HCT116 (cell line): ENCODE measurements at places on chromosomes 16 and 17. TPM values are rescaled to one million over a fixed set of nuclear protein-coding genes. Genes with fewer than 3 reads are reported as not detected.
A peak's percentile ranks its signal among the peaks of the same experiment; 100 is the strongest.

RAD51D gene
- 12.9 TPM for total RNA-seq

HOXB4 gene
- 11.3 TPM for total RNA-seq

ZG16 gene
- 0.07 TPM for total RNA-seq

P2RX5 gene
- 9.0 TPM for total RNA-seq

AHSP gene
- not detected for total RNA-seq

DNA sequence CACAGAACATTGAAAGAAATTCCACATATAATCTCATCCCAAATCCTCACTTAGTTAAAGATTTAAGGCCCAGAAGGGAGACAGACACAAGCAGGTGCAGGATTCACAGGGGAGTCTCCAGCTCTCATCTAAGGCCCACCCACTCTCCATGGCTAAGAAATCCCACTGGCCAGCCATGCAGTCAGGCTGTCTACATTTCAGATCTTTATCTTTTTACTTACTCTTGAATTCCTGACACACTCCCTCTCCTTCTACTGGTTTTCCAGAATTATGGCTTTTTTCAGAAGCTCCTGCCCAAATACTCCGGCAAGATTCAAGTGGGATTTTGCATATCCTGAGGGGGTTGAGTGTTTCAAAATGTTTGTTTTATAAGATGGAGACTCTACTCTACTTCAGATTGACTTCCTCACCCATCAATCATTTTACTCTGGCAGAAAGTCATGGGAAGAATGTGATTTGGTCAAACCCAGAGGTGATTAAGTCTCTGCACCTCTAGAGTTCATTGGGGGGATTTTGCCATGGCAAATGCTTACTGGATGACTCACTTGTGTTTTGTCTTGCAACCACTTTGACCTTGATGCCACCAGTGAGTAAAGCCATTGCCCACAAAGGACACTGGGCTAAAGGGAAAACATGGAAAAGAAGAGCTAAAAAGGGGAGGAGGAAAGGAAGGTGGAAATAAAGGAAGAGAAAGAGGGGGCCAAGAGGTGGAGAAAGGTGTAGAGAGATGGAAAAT is 688.8 kb upstream of the SALL1 start:
- no peak for DNase-seq

DNA sequence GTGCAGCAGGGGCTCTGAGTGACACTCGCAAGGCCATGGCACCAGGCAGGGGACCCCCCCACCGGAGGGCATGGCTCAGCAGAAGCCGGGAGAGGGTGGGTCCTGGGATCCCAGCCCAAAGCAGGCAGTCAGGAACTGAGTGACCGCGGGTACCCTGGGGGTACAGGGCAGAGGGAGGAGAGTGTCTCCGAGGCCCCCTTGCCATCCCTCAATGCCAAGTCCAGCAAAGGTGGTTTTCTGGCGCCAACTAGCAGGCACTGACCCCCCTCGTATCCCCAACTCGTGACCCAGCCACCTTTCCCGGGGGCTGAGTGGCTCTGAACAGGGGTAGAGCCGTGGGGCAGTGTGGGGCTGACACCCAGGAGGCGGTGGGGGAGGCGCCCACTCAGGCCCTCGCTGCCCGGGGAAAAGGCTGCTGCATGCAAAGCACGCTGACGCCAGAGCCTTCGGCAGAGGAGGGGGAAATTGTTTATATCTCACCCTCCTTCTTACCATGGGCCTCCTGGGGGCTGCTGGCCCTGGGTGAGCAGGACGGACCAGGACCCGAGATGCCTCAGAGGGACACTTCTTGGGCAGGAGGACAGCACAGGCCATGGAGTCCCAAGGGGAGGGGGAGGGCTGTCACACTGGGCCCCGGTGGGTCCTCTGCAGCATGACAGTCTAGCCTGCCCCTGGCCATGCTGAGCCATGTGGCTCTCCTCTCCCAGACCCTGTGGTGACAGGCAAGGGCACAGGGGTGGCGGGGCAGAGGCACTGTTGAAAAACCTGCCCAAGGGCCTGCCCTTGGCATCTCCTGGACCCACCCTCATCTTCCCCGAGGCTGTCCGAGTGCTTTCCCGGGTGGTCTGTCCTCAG is 14.6 kb upstream of the ENPP7 start:
- DNase-seq, result no peak

DNA sequence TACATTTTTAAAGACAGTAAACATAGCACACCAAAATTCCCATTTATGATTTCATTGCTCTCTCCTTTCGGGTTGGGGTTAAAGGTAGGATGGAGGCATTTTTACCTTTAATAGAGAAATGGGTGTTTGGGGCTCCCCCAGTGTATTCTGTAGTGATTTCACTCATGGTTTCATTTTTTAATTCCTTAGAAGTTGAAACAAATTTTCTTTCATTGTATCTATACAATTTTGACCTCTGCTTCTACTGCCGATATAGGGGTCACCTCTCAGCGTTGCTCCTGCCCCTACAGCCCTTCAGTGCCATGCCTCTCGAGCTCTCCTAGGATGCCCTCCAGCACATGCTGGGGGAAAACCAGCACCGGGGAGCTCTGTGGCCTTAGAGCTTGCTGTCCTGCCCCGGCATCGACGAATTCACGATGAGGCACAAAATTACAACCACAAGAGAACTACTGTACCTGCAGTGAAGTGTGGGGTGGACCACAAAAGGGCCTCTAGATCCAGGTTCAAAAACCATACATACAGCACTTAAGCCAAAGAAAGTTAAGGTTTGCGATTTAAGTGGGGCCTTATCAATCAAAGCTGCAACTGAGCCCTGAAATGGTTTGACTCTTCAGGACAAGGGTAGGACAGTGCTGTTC is 39.3 kb downstream of the LITAFD start:
- no peak for DNase-seq

GRCh38 chr17:35715416-35715815 is 16.0 kb upstream of the RASL10B start:
- no peak for DNase-seq

DNA sequence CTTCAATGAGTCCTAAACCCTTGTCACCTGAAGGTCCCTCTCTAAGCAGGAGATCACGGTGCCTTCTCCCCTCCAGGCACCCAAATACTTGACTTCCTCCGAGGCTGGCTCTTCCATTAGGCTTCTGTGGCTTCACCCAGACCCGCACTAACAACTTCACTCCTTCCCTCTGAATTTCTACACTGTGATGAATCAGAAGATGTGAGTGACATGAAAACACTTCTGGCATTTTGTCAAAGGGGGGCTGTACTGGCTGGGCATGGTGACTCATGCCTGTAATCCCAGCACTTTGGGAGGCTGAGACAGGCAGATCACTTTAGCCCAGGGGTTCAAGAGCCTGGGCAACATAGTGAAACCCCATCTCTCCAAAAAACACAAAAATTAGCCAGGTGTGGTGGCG is 72.6 kb upstream of the CNEP1R1 start:
- DNase-seq, result peak; percentile 4

DNA sequence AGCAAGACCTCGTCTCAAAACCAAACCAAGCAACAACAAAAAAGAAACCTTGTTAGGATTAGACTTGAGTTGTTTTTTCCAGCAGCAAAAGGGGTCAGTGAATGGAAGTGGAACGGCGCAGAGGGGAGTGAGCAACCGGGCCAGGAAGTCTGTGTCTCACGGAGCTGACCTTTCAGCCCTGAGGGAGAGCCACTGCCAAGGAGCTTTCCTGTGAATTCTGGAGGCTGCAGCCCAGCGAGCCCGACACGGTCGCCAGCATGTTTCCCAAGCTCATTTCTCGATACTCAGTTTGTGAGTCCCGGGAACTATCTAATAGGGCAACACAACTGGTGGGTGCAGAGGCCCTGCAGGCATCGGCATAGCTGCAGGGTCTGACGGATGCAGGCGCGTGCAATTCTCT is 19.6 kb downstream of the TELO2 start:
- no peak for DNase-seq

DNA sequence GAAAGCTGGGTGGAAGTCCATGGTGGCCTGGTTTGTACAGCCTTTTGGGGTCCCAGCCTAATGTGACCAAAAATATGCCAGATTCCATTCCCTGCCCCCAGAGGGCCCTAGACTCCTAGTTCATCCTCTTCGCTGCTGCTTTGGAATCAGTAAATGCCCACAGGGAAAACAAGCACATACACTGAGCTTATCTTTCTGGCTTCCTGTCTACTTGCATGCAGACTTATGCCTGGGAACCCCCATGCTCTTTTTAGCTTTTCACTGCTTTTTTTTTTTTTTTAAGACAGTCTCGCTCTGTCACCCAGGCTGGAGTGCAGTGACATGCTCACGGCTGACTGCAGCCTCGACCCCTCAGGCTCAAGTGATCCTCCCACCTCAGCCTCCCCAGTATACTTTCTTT is 6.2 kb upstream of the CD300LG start:
- no peak for DNase-seq

DNA sequence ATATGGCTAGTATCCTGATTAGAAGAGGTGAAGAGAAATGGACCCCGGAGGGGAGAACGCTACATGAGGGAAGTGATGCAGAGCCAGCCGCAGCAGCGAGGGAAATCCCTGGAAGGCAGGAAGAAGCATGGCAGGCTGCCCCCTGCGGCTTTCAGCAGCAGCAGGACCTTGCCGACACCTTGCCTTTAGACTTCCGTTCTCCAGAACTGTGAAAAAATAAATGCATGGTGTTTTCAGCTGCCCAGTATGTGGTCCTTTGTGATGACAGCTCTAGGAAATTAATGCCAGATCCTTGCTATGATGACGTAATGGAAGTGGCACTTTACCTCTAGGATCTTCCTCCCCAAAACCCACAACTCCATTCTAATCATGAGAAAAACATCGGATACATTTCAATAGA is 9.7 kb upstream of the ZFP1 start:
- DNase-seq, result no peak

DNA sequence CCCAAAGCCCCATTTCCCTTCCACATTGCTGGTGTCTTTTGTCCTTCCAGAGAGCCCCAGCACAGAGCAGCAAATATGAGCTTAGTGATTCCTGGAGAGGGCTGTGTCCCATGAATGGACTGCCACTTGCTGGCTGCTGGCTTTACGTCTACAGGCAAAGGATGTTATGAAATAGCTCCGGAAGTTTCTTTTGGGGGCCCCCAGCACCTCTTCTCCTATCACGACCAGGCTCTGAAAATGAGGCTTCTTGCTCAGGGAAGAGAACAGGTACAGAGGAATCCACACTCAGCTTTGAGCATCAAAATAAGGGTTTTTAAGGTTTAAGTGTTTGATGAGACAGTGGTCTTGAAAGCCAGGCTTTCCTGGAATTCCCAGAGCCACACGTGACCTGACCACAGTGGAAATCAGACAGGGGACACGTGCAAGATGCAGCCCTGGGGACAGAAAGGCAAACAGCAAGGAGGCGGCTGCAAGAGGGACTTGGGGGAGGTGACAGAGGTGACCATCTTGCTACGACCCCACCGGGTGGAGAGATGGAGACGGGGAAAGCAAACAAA is 58.1 kb downstream of the ZDHHC7 start:
- no peak for DNase-seq
